ENCODE measurements at places on chromosomes 6 and 20.

GRCh38 chr20:62957136-62958117 lies 4.9 kb downstream of the SLC17A9 start:
- no peak for DNase-seq

- no peak for DNase-seq
Measured at GRCh38 chr6:2697291-2697690, 53.4 kb downstream of the MYLK4 start.

GRCh38 chr6:104325341-104326172 lies 534.2 kb downstream of the HACE1 start:
- DNase-seq = no peak

GRCh38 chr20:63843222-63843621 lies 12.2 kb upstream of the ZBTB46 start:
- no peak for DNase-seq

- DNase-seq = no peak
Measured at GRCh38 chr20:55668631-55669030, 336.7 kb downstream of the CBLN4 start.

DNA sequence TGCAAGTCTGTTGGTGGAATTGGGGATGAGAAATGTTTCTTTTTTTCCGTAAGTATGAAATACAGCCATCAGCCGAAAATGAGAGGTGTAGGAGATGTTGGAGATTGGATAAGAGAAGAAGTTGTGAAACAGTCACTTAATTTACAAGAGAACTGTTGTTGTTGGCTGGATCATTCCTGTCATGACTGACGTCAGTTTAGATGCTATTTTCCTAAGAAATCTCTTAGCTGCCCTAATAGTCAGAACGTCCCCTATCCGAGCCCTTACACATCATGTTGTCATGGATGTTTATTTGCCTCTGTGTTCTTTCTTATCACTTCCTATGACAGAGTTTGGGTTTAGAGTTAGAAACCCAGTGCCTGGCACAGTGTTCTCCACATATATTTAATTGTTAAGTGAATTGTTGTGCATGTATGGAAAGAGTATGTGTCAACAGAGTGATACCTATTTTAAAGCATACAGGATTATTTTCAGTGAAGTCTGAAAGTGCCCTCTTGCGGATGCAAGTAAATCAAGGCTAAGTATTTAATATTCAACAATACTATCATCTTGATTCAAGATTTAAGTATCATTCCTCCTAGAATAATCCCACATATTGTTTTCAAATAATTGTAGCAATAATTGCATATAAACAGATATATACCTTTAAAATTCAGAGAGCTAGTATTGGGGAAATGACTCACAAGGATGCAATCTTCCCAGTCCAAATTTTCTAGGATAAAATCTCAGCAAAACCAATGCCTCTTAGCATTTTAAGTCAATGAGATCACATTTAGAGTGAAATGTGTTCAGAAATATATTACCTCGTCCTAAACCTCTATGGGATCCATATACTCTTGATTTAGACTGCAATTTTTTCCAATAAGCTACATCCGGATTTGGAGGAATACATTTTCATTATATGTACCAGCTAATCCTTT lies 309.9 kb upstream of the NOX3 start:
- no peak for DNase-seq

GRCh38 chr6:1689141-1689540 lies 79.4 kb downstream of the FOXC1 start:
- no peak for DNase-seq

- no peak for DNase-seq
Measured at GRCh38 chr6:35895560-35895959, 25.3 kb downstream of the SRPK1 start.

All from SW 1271 (cell line).